Central memory CD4-positive, alpha-beta T cell (primary cell): ENCODE measurements at places on chromosomes 7 and 10.
A peak's percentile ranks its signal among the peaks of the same experiment; 100 is the strongest.

- no peak for DNase-seq
Observed at GRCh38 chr10:124072106-124072505, 21.3 kb downstream of the CHST15 start.

DNA sequence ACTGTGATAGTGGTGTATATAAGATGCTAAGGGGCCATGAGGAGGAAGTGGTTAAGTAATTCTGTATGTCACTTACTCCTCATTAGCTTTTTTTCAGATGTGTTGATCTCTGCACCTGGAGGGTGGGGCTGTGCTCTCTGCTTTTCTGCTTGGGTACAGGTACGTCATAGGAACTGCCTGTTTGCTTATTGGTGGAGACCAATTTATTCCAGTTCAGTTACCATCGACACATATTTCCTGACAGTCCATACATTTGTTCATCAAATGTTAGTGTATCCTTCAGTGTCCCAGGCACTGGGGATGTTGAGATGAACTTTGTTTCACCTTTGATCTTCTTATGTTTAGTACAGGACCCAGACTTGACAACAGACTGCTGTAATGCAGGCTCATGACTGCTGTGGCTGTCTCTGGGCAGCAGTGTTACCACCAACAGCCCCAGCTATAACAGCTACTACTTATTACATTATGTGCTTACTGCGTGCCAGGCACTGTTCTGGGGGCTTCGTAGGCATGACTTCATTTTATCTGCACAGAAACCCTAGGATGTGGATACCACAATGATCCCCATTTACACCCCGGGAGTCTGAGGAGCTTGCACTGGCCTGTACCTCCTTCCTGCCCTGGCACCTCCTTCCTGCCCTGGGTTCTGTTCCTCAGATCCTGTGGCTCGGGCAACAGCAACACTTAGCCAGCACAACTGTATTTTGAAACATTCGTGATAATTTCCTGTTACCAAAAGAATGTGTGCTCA, 87.4 kb downstream of the BUB3 start:
- DNase-seq = peak; percentile 84

- no peak for DNase-seq
Observed at GRCh38 chr10:95354110-95354509, 63.3 kb upstream of the PDLIM1 start.

- no peak for DNase-seq
Observed at GRCh38 chr10:84574102-84574501, 245.7 kb downstream of the CCSER2 start.

DNA sequence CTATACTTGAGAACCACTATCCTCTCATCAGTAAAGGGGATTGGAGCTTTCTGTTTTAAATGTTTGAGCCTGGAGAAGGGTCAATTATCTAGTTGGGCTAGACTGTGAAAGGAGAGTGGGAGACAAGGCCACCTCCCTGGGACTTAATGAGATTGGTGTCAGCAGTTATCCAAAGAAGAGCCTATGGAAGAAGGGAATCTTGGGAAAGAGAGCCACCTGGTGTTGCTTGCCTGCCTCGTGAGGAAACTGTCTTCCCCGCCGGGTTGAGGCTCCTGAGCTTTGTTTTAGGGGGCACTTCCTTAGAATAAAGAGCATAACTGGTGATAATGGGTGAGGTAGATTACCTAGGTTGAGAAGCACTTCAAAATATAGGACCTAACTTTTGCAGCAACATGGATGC, 32.0 kb upstream of the ABCB4 start:
- DNase-seq = no peak

- DNase-seq = no peak
Observed at GRCh38 chr7:99275496-99275895, 2.9 kb downstream of the MYH16 start.

DNA sequence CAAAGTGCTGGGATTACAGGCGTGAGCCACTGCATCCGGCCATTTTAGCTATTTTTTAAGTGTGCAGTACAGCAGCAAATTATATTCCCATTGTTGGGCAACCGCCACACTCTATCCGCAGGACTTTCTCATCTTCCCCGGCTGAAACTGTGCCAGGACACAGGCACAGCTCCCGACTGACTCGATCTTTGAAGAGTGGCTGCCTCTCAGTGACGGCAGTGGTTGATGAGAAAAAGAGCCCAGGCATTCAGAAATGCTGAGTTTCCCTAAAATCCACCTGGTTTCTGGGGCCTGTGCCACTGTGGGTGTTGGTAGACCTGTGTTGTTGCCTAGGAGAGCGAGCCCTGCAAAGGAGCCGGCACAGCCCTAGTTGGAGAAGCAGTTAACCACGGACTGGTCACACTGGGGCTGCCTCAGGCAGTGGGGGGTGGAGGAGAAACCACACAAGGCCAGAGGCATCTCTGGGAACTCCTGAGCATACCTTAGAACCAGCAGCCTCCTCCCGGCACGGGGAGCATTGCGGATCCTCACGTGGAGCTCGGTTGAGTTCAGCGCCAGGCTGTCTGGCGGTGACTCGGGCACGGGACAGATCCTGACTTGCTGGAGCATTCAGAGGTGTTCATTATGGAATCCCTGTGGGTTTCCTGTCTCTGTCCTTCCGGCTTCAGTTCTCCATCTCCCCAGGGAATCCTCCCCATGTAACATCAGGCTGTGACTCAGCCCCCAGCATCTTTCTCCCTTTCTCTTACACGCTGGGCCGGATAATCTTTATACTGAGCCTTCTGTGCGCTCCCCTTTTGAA, 16.2 kb downstream of the PFKFB3 start:
- DNase-seq = no peak

- DNase-seq = no peak
Observed at GRCh38 chr10:73828161-73828560, 16.8 kb upstream of the NDST2 start.

GRCh38 chr7:10618953-10619352, 354.7 kb upstream of the PHF14 start:
- no peak for DNase-seq

DNA sequence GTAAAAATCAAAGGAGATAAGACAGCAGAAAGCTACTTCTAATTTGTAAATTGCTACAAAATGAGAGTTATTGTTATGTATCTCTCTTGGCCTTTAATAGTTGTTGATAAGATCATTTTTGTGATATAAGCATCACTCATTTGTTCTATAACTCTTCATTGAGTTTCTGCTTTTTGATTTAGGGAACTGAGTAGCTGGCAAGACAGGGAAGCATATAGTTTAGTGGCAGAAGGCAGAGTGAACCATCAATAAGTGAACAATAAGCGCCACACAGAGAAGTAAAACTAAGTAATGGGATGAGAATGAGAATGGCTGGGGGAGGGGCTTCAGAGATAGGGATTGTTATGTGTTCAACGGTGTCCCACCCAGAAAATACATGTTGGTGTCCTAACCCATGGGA, 245.4 kb downstream of the ADARB2 start:
- DNase-seq = no peak
